ENCODE measurements at places on chromosomes 4 and X.

DNA sequence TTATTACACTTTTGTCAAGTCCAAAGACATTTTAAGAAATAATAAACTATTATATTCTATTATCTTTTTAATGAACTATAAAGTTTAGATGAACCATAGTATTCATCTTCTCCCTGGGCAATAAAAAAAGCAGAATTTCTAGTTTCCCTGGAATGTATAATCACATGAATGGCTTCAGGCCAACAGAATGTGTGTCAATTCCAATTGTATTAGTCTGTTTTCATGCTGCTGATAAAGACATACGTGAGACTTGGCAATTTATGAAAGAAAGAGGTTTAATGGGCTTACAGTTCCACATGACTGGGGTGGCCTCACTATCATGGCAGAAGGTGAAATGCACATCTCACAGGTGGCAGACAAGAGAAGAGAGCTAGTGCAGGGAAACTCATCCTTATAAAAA, 70.7 kb upstream of the ANXA10 start:
- DNase-seq: no peak

- no peak for DNase-seq
Measured at GRCh38 chr4:13174001-13174400, 310.1 kb downstream of the RAB28 start.

DNA sequence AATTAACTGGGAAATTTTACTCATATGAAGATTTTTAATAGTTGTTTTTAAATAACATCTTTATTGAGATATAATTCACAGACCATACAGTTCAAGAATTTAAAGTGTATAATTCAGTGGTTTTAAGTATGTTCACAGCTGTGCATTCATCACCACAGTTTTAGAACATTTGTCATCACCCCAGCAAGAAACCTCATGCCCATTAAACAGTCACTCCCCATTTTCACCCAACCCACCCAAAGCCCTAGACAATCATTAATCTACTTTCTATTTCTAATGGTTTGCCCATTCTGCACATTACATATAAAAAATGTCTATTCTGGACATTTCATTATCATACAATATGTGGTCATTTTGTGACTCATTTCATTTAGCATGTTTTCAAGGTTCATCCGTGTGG, 2.8 kb downstream of the UPRT start:
- no peak for DNase-seq

GRCh38 chr4:180106122-180106521, 2137.1 kb upstream of the TENM3 start:
- DNase-seq: no peak

DNA sequence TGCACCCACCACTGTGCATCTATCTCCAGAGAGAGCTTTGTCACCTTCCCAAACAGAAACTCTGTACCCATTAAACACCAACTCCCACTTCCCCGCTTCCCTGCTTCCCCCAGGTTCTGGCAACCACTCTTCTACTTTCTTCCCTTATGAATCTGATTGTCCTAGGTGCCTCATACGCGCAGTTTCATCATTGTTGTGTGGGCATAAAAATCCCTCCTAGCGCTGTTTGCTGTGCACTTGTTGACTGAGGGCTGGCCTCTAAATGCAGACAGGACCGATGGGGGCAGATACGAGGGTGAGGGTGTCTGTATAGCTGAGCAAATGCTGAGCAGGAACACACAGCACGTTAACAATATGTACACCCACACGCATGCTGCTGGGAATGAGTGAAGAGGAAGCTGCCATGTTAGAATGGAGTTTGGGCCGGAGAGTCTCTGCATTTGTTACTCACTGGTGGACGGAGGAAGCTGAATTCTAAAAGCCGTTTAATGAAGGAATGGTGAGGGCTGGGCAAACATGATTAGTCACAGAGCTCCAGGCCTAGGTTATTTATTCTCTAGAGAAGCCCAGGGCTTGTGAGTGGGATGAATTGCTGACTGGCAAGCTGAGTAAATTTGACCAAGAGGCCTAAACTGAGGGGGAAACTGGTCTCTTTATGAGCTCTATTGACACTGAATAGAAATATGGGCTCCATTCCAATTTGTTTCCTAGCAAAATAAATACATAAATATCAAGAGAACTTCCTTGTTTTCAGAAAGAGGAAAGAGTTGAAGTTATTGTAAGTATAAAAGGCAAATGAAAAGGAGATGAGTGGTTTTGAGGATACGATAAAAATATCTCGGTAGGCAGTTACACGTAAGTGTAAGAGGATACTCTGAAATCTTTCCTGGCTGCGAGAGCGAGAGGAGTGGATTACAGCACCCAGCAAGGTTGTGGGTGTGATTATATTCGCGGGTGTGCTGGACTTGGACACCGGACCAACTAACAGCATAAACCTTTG, 95.9 kb upstream of the RPS6KA3 start:
- no peak for DNase-seq

GRCh38 chrX:57137501-57137900, 304 bp upstream of the SPIN2A start:
- DNase-seq: no peak

GRCh38 chr4:111334361-111334760, 711.5 kb upstream of the PITX2 start:
- no peak for DNase-seq

DNA sequence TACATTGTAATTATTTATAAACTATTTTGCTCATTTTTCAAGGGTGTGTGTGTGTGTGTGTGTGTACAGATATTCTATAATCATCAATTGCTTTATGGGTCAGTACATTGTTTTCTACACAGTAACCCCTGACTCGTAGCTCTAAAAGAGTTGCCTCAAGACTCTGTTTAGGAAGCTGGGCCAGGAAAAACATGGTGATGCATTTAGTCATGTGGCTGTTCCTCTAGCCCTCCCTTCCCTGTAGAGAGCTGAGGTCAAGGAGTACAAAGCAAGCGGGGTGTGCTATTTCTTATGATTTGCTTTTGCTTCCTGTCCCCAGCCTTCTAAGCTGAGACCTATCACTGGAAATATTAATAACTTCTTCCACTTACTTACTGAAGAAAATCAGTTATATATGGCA, 34.8 kb upstream of the SPANXD start:
- DNase-seq: no peak

DNA sequence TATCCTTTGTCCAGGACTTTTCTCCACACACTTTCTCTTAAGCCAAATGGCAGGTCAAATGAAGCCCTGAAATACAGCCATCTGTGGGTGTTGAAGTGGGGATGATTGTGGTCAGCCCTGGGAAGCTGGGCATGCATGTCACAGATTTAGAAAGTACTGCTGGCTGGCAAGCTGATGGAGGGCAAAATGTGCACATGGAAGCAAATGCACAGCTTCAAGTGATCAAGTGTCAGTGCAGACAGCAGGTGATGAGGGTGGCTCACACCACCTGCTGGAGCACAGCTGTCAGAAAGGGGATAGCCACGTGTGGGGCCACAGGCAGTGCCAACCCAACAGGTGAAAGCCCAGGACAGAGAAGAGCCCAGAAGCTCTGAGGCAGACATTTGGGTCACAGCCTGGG, 40.3 kb upstream of the ATXN3L start:
- DNase-seq: no peak

GRCh38 chr4:188154668-188155405, 15.6 kb downstream of the TRIML1 start:
- DNase-seq: no peak

DNA sequence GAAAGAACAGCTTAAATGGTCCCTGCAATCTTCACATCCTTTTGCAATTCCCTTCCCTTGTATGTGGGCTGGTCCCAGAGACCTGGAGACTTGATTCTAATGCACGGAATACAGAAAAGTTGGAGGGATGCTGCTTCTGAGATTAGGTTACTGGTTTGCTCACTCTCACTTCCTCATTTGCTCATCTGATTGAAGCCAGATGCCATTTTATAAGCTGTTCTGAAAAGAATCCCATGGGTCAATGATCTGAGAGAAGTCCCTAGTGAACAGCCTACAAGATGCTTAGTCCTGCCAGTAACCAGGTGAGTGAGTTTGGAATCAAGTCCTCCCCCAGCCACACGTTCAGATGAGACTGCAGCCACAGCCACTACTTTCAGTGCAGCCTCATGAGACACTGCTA, 35.9 kb downstream of the MAGEA1 start:
- DNase-seq: no peak

DNA sequence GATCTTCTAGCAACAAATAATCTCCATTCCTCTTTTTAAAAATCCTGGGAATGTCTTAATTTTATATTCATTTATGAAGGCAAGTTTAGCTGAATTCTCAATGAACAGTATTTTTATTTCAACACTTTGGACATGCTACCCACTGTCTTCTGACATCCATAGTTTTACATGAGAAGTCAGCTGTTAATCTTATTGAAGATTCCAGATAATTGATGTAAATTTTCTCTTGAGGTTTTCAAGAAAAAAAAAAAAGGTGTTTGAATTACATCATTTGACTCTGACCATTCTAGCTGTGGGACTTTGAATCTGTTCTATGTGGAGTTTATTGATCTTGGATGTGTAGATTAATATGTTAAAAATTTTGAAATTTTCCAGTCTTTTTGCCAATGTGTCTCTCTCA, 28.0 kb downstream of the PDHA2 start:
- no peak for DNase-seq

- DNase-seq: no peak
Measured at GRCh38 chr4:163448540-163449203, 24.9 kb downstream of the TKTL2 start.

- DNase-seq: no peak
Measured at GRCh38 chr4:109389369-109390114, 44.1 kb upstream of the SEC24B start.

GRCh38 chr4:70706516-70706915, 15.2 kb upstream of the RUFY3 start:
- no peak for DNase-seq

DNA sequence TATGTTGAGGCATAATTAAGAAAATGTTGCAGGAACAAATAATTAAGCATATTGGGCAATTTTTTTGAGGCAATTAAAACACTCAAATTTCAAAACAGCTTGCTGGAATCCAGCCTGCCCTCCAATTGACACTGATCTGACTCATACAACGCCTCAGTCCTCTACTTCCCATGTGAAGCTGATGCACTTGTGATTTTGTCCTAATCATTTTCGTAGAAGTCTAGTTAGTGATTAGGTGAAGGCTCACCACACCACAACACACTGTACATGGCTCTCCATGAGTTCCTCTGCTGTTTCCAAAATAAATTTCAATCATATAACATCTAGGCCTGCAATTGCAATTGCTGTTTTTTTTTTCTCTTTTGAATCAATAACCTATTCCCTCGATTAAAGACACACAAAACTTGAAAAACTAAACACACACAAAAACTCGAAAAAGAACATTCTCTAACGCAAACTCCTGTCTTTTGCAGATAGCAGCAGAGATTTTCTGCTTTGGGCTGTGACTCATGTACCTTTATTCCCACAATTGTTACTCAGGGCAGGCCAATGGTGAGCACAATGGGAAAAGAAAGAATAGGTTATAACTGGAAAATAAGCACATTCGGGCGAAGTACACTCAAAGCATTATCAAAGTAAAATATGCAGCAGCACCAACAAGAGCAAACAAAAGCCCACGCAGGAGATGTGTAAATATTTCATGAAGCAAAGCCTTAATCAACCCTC, 1.7 kb downstream of the GPRIN3 start:
- no peak for DNase-seq

GRCh38 chr4:142318280-142318679, 527.8 kb downstream of the INPP4B start:
- DNase-seq: no peak

DNA sequence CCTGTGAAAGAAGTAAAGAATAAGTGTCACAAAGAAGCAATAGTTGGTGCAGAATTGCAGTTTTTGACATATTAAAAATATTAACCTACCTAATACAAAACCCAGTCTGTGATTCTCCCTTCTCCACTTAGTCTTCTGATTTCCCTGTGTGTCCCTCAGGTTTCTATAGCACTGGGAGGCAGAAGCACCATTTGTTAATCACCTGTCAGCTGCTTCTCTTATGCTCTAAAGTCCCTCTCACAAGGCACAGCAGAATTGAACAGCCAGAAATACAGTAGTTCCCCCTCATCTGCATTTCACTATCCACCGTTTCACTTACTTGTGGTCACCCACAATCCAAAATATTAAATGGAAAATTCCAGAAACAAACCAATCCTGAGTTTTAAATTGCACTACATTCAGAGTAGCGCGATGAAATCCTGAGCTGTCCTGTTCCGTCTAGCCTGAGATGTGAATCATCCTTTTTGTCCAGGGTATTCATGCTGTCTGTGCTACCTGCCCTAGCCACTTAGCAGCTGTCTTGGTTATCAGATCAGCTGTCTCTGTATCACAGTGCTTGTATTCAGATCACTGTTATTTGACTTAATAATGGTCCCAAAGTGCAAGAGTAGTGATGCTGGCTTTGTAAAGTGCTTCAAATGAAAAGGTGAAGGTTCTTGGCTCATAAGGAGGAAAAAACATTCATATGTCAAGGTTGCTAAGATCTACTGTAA, 984.1 kb upstream of the GRID2 start:
- no peak for DNase-seq

DNA sequence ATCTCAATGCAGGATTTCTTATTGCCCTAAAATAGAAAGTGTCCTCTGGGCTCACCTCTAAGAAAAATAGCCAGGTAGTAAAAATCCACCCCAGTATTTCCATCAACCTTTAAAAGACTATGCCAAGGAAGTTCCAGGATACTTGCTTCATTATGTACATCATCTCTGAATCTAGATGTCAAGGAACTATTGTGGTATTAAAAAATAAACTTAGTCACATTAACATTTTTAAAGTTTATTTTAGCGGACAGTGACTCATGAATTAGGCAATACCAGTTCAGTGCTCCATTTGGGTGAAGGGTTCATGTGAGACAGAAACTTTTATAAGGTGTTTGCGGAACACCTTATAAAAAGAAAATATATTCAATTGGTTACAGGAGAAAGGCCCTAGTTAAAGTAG, 209.2 kb downstream of the ADAM29 start:
- no peak for DNase-seq

GRCh38 chr4:152374606-152375285, 161.1 kb downstream of the FBXW7 start:
- no peak for DNase-seq

DNA sequence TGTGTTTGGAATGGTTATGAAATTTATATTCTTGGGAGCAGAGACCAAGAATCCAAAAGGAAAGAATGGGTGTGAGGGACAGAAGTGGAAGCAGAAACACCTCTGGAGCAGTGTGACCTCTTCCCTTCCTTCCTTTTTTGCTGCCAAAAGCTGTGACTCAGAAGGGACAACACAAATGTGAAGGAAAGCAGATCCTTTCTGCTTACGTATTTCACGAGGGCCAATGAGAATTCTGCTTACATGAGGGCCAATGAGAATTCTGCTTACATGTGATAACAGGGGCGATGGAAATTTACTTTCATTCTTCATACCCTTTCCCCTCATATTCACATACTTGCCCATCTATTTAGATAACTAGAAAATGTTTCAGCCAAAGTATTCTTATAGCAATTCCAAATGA, 404.6 kb downstream of the PRDM5 start:
- no peak for DNase-seq

- DNase-seq: no peak
Measured at GRCh38 chrX:139831675-139832456, 101.0 kb downstream of the ATP11C start.

GRCh38 chr4:76696109-76696508, 201.8 kb downstream of the SOWAHB start:
- DNase-seq: no peak

All from cortex of kidney (tissue), 1 donor.